ENCODE measurements at places on chromosomes 6 and 20.

DNA sequence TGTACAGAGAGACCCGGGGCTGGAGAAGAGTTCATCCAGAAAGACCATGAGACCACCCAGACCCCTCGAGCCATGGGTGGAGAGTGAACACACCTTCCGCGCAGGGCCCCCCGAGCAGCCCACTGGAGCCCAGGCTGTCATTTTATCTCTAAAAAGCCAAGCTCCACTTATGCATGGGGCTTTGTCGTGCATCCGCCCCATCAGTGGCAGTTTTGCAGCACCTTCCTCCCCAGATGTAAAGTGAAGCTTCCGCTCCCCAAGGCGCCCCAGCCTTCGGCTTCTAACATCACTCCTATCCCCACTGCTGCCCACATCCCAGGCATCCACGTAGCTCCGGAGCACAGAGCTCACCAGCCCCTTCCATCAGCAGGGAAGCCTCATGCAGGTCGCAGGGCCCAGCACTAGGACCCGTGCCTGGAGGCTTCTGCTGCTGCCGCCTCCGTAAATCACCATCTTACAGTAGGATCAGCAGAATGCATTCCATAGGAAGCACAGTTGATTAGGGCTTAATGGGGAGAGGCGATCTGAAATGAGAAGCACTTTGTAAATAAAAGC lies 301.1 kb downstream of the TAF4 start:
- DNase-seq: no peak

DNA sequence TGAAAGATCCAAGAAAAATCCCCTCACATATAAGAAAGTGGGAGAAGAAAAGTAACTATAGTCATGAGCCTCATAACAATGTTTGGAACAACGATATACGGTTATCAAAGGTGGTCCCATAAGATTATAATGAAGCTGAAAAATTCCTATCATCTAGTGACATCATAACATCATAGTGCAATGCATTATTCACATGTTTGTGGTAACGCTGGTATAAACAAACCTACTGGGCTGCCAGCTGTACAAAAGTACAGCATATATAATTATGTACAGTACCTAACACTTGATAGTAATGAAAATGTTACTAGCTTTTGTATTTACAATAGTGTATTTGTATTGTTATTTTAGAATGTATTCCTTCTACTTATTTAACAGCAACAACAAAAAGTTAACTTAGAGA lies 240.7 kb downstream of the RNGTT start:
- DNase-seq: no peak

- no peak for DNase-seq
These were observed 14.8 kb upstream of the CEP162 start for GRCh38 chr6:84242265-84242664.

DNA sequence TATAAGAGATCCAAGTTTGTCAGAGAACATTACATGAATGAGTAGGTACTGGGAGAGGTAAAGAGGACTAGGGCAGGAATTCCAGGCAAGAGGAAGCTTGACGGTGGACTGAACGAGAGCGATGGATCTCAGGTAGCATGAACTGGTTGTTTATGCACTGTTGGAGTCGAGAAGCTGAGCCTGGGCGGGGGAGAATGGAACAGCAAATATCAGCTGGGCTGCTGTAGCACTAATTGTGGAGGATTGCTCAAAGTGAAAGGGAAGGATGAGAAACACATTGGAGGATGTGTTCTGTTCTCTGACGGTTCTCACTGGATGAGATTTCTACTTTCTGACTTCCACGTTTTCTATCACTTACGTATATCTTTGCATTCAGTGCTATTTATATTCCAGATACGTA lies 164.2 kb downstream of the PHF3 start:
- DNase-seq: no peak

- peak; percentile 26 for DNase-seq
These were observed 11.7 kb downstream of the ZBTB46 start for GRCh38 chr20:63819224-63819921.

Data from CD4-positive, alpha-beta T cell treated with Interleukin-4 for 1 hour (primary cell).